Activated effector memory CD4-positive, alpha-beta T cell treated with Interleukin-2 at 50 U/mL for 16 hours (primary cell): ENCODE measurements at places on chromosomes 5 and 9.

DNA sequence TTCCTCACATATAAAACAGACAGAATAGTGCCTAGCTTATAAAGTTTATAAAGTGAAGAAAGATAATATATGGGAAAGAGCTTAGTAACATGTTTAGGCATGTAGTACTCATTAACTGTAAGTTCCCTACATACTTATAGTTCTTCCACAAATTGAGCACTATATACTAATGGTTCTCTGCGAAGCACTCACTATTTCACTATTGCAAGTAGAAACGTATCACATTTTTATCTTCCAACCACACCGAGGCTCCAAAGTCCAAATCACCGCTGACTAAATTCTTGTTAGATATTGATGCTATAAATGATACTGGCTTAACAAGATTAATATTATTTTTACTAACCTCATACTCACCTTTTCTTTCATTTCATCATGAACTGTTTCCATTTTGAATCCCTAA is 61.0 kb downstream of the FBXW11 start:
- no peak for DNase-seq

DNA sequence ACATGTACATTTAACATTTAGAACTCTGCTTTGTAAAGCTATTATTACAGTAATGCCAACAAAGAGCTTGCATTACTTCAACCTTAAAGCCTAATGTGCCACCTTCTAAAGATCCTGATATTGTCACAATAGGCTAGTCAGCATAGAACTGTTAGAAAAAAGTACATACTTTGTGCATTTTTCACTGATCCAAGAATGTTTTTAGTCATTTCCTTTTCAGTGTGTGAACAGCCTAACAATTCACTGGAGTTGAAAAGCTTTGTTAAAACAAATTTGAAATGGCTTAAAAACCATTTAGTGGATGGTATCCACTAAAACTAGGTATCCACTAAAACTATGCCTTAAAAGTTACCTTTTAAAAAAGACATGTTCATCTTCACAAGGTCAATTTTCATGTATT is 4.5 kb downstream of the RPS6 start:
- no peak for DNase-seq

GRCh38 chr5:109805883-109806282 is 116.2 kb downstream of the MAN2A1 start:
- DNase-seq = no peak

DNA sequence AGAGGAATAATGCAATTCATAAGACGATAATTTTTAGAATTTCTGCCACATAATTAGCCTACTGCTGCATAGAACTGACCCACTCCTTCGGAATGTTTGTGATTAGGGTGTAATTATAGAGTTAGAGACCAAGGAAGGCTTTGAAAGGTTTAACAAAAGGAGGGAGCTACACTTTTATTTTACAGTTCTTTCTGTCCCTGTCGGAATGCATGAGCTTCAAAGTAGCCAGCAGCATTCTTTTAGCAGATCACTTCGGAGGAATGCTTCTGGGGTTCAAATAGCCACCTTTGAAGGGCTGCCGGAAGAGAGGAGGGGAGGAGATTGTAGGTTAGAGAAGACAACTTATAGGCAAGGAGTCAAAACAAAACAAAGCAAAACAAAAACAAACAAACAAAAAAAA is 168.1 kb downstream of the GRIA1 start:
- DNase-seq = no peak

GRCh38 chr5:134659922-134660321 is 11.3 kb downstream of the SEC24A start:
- DNase-seq = no peak

DNA sequence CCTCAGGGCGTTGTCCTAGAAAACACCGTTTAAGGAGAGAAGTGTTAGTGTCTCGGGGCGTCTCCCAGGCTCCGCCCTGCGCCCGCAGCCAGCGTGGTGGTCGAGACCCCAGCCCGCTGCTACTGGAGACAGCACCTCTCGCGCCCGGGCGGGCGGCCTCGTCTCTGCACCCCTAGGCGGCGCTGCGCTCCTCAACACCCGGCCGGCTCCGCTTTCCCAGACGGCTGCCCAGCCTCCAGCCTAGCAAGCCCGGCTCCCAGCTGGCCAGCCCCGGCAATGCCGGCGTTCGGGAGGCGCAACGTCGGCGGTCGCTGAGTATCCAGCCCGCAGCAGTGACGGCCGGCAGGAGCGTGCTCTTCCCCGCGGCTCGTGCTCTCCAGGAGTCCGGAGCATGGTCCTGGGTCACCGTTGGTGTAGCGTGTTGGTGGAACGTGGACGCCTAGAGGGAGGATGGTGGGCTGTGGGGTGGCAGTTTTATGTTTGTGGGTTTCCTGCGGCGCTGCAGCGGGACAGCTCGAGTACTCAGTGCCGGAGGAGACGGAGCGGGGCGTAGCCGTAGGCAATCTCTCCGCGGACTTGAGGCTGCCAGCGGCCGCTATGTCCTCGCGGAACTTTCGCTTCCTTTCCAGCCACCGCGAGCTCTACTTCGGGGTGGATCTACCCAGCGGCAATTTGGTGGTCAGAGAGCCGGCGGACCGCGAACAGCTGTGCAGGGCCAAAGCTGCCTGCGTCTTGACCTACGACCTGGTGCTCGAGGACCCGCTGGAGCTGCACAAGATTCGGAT is 536 bp downstream of the PCDHAC1 start:
- no peak for DNase-seq

- DNase-seq = no peak
Observed at GRCh38 chr9:86713970-86714369, 233.3 kb downstream of the GAS1 start.

GRCh38 chr5:14108170-14108996 is 34.8 kb upstream of the TRIO start:
- DNase-seq = no peak
